ENCODE measurements at places on chromosomes 2 and 18.

DNA sequence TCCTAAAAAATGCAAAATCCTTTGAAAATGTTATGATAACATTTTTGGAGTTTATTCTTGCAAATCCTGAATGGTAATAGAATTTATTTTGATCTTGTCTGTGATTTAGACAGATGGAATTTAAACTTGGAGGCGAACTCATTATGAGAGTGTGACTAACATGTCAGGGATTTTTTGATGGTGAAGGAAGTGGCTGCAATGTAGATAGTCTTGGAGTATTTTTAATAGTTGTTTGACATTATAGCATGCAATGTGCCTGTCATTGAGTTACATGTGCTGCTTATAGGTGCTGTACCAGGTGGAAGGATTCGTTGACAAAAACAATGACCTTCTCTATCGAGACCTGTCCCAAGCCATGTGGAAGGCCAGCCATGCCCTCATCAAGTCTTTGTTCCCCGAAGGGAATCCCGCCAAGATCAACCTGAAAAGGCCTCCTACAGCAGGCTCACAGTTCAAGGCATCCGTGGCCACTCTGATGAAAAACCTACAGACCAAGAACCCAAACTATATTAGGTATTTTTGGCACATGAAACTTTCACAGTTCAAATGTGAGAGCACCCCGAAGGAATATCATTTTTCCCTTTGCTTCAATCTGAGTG lies 141.8 kb downstream of the MYO1B start:
- DNase-seq, result no peak

DNA sequence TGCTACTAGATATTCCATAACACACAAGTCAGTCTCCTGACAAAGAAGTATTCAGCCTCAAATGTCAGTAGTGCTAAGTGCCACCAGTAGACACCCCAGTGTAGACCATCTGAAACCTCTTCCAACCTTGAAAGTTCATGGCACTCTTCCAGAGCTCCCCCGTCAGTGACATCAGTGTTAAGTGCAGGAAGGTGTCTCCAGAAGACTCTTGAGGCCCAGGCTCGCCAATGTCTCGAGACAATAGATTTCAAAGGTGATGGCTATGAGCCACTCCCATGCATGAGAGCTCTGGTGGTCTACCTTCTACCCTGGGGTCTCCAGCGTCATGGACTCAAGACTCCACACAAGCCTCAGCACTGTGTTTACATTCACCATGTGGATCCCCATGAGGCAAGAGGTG lies 183.8 kb downstream of the SMAD2 start:
- DNase-seq, result no peak

DNA sequence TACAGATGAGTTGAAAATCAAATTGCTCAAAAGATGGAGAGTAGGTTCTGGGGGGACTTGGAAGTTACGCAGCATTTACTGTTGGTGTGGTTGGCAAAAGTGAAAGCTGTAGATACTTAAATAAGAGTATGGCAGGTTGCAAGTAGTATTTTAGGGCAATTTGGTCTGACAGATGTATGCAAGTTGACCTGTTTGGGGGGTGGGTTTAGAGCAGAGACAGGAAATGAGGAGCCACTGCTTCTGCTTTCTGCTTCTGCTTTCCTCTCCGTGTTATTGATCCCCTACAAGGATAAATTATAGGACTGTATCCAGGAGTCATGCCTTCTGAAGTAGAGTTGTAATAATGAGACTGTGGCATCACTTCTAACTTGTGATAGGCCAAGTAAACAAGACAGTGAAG lies 71.2 kb downstream of the EPAS1 start:
- no peak for DNase-seq

DNA sequence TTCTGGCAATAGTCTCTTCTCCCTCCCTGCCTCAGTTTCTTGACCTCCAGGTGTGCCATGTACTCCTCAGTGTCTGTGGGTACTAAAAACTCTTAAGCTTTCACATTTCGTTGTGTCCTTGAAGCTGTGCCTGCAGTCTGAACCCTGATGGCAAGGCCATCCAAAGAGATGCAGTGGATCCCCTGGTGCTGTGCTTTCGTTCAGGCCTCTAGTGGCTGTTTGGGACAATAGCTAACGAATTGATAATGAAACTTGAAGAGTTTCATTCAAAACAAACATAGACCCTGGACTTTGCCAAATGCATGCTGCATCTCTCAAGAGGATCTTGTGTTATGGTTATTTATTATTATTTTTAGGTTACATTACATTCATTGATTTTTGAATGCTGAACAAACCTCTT lies 523.1 kb upstream of the FSIP2 start:
- no peak for DNase-seq

DNA sequence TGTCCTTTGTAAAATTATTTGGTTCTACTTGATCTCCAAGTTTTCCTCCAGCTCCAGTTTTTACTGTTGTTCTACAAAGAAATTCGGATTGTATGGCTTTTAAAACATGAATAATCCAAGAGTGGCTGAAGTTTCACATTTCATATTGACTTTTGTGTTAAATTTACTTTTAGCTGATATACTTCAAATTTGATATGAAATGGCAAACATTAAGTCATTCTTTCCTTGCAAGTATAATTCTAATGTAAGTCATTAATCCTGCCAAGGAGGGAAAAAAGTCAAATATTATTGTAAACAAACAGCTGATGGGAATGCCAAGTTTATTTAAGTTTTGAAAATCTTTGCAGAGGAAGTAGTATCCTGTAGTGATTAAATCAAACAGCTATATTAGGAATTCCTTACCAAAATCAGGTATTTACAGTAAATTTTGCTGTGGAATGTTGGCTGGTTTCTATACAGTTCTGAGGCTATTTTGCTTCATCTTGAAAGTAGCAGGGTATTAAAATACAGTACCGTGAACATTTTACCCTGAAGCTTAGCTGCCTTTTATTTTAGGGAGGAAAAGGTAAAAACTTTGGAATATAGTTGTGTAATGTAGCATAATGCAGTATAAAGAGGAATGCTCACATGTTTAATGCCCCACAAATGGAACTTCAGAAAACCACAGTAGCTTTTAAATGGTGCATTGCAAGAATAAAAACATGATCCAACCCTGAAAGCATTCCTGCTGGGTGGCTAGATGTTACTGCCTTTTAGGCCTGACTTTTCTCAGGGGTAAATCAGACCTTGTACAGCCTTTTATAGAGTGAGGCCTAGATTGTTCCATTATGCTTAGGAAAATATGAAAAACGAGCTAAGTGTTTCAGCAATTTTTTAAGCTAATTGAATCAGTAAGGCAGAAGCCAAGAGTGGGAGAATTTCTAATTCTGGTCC lies 62.7 kb upstream of the NT5C1B start:
- DNase-seq, result no peak

DNA sequence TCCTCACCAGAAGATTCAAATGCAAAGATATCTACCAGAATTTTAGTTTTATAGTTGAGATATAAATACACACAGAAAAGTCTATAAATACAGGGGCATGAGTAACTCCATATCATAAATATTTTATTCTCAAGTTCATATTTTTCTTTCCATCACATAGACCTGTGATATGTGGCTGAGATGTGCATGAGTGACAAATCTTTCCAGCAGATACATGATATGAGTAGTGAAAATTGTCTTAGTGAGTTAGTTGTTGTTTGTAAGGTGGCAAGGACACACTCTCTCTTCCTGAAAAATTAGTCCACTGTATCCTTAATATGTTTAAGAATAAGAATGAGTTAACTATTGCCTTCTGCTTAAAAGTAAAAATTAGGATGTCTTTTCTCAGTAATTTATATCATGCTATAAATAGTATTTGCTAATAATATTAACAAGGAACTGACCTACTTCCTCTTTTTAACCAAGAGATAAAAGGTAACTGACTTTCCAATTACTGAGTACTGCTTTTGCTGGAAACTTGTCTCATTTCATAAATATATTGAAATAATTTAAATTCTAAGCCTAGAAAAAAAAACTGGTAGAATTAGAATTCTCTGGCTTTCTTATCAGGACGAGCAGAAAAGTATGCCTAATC lies 85.2 kb upstream of the SESTD1 start:
- DNase-seq, result no peak

GRCh38 chr2:240819858-240820606 lies at the start of gene KIF1A:
Gene KIF1A, minus strand, starts transcription at chr2:240820219. Its CDS starts 22,467 bp downstream, at chr2:240797752.
- no peak for DNase-seq

GRCh38 chr2:73915437-73915993 lies 11.2 kb upstream of the DGUOK start:
- no peak for DNase-seq

DNA sequence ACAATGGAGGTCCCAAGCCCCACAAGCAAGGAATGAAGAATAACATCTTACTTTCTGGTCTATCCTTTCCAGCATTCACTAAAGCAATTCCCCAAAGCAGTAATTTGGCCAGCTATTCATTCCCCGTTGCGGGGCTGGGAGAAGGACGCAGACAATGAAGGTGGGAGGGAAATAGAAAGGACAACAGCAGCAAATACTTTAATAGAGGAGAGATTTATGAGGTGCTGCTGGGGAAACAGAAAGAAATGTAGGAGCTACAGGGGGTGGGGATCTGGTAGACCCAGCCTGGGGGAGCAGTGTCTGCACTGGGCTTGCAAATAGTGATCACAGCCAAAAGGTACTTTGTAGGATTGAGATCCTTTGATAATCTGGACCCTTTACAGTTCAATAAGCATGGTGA lies 13.9 kb upstream of the ATL2 start:
- DNase-seq, result no peak

DNA sequence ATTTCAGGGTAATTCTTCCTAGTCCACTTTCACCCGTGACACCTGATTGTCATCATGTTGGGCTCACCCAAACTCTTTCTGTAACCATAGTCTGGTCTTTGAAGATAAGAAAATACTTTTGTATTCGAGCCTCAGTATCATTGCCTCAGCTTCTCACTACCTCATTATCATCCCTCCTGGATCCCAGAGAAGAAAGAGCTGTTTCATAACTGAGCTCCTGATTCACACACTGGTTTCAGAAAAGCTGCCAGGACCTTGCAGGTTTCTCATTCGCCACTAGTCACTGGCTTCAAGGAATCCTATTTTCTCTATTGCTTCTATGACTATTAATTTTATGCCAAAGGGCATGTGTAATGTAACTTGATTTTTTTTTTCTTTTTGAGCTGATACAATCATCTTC lies 2.9 kb upstream of the CRIM1 start:
- DNase-seq, result no peak

DNA sequence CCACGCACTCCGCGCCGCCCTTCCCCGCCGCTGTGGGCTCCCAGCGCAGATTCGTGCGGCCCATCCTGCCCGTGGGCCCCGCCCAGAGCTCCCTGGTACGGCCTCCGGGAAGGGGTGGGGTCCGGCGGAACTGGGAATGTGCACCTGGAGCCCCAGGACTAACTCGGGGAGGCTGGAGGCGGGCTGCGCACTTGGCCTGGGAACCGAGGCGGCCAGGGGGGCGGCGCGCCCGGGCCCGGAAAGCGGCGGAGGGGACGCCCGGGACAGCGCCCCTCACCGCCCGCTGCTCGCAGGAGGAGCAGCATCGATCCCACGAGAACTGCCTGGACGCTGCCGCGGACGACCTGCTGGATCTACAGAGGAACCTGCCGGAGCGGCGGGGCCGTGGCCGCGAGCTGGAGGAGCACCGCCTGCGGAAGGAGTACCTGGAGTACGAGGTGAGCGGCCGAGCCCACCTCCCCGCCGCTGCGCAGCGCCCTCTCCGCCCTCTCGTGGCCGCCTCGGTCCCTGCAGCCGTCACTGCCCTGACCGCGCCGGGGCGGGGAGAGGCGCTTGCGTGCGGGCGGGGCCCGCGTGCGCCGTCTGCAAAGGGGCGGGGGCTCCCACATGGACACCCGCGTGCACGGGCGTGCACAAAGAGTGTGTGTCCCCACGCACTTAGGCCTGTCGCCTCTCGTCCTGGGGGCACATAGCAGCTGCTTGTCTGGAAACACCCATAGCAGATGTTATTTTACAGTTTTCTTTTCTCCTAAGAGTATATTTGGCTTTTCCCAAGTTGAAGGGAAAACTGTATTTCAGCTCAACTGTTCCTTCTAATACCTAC lies 25.2 kb downstream of the PSD4 start:
- peak; percentile 91 for DNase-seq

DNA sequence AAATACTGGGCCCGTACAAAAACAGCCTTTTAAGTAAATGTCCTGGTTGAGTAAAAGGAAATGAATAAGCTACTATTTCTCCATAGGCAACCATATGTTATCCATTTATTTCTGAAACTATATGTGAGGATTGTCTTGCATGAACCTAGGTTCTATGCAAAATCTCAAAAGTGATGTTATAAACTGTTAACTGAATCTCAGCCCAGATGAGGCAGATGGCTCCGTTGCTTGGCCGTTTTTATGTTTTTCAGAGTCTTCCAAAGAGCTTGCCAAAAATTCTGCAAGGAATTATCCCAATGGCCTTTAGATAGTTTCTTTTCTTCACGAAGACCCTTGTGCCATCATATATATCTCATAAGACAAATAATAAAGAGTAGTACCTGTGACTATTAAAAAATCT lies 1669.5 kb upstream of the DDX18 start:
- no peak for DNase-seq

DNA sequence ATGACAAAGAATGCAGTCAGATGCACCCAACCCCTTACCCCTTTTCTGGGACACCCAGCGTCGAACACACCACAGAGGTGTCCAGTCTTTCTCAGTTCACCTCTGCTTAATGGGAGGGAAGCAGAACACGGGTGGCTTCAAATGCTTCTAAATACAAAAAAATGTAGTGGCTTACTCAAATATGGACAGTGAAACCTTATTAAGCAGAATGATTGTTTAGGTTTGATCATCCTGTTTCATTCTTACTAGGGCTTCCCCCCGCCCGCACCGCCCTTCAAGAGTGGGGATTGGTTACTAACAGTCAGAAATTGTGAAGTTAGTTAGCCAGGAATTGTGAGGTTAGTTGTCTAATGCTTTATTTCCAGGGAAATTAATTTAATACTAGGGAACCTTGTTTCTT lies 21.6 kb downstream of the ATG16L1 start:
- DNase-seq, result no peak

GRCh38 chr2:235390108-235390815 lies 103.6 kb upstream of the AGAP1 start:
- DNase-seq, result no peak

DNA sequence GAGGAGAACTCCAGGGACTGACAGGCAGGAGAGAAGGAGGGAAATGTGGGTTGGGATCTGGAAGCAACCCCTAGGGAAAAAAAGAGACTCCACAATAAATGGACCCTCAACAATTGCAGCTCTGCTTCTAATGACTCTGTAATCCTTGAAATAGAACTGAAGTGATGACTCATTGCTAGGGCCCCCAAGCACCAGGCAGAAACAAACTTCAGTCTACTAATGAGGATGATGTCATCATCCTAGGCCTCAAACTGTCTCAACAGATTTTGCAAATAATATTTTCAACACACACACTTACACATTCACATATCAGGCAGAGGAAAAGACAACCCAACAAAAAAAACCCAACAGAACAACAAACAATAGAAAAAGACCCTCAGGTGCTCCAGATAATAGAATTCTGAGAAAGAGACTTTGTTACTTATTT lies 143.3 kb downstream of the HDAC4 start:
- peak; percentile 75 for DNase-seq

All from GM13977 (cell line).